ENCODE measurements at places on chromosomes 6 and 20.

DNA sequence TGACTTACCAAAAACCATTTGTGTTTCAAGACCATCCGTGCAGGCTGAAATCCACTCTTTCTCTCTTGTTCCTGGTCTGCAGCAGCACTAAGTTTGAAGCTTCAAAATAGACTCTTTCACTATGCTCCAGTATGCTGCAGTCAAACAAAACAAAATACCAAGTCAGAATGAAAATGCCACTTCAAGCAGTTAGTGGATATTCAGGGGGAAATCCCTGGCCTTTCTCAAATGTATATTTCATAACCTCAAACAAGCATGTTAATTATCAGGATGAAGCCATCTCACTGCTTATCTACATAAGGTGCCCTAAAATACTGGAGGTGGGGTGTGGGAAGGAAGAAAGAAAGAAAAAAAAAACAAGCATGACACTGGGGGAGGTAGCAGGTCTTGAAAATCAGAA, 103.5 kb downstream of the ATXN1 start:
- DNase-seq = no peak

- DNase-seq = no peak
Observed at GRCh38 chr6:144284478-144284782, 705 bp upstream of the UTRN start.

- no peak for DNase-seq
Observed at GRCh38 chr6:161230339-161230738, 43.5 kb downstream of the AGPAT4 start.

- DNase-seq = no peak
Observed at GRCh38 chr20:42938441-42939205, 251.1 kb downstream of the PTPRT start.

- DNase-seq = no peak
Observed at GRCh38 chr6:17032590-17032987, 69.3 kb upstream of the STMND1 start.

DNA sequence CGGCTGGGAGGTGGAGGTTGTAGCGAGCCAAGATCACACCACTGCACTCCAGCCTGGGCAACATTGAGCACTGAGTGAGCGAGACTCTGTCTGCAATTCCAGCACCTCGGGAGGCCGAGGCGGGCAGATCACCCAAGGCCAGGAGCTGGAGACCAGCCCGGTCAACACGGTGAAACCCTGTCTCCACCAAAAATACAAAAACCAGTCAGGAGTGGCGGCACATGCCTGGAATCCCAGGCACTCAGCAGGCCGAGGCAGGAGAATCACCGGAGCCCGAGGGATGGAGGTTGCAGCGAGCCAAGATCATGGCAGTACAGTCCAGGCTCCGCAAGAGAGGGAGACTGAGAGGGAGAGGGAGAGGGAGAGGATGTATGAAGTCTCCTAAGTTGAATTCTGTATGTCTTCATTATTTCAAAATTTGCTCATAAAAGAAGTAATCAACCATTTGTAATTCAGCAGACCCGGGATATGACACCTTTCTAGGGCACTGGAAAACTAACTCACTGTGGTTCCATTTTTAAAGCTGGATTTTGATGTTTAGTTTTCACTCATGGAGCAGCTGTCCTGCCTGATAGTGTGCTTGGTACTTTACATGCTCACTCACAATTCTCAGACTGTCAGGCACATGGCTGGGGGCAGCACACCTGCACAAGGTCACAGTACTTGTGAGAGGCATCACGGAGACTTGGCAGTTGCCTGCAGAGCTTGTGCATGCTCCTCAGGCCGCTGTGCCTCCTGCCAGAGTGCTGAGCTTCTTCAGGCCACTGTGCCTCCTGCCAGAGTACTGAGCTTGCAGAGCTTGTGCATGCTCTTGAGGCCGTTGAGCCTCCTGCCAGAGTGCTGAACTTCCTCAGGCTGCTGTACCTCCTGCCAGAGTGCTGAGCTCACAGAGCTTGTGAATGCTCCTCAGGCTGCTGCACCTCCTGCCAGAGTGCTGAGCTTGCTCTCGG, 106.2 kb downstream of the ERMARD start:
- DNase-seq = no peak

GRCh38 chr6:46201702-46202101, 30.9 kb upstream of the ENPP5 start:
- DNase-seq = no peak

DNA sequence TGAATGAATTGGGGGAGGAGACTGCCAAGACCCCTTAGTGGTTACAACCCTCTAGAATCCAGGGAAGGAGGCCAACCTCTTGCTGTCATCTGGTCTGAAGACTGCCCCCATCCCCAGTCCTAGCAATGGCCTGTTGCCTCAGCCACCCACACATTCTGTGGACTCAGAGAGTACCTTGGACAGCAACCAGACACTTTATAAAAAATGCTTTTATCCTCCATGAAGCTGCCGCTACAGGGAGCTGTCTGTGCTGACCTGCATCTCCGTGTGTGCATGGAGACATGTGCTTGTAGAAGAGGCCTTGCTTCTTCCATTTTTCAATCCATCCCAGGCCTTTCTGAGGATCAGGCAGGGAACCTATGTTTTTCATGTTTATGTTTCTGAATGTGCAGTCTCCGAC, 15.2 kb downstream of the CDH22 start:
- peak; percentile 48 for DNase-seq

DNA sequence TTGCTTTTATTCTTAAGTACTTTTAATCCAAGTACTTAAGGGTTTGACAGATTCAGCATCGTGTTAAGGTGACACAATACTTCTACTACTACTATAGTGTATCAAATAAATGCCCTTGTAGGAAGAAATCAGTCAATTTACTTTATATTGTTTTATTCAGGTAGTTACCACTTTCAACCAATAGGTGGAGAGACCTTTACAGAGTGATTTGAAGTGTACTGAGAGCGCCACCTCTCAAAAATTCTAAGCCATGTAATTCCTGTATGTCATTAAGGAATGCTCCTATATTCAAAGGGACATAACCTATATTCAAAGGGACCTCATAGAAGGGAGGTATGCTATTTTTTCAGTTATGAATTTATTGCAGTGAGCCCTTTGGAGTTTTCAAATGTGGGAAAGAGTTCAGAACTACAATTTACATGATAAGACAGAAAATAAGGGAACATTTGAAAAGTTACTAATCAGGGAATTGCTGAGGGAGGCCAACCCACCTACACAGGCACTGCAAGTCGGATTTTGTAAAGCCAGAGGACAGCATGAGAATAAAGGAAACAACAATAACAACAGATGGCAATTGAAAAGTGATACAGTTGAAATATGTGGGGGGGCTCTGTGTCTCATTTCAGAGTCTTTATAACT, 955.6 kb downstream of the TBC1D32 start:
- DNase-seq = peak; percentile 45

DNA sequence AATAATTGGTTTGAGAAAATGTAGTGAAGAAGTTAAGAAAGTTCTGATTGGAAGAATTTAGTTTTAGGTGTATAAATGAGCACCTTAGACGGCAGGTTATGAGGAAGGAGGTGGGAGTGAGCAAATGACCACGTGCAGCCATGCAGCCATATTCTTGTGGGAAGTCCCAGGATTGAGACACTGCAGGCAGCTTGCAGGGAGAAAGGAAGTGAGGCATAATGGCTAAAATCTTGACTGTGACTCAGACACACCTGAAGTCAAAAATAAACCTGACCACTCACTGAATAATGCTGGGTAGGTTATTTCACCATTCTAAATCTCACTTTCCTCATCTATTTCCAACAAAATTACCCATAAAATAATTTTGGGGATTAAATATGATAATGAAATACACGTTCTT, 16.6 kb downstream of the DSE start:
- no peak for DNase-seq

DNA sequence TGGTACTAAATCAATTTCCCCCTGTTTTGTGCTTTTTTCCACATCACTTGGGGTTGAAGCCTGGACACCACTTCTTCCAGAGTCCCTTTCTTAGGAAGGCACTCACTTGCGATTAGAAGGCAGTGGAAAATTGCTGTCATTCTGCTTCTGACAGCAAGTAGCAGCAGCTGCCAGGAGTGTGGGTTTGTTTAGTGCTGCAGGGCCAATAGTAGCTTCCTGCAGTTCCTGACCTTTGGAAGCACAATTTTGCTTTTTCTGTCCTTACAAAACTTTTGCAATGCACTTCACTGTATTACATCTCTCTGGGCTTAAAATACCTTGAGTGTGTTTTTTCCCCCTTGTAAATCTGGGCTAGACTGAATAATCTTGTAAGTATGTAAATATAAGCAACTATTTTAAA, 12.5 kb upstream of the HLA-DRA start:
- no peak for DNase-seq

DNA sequence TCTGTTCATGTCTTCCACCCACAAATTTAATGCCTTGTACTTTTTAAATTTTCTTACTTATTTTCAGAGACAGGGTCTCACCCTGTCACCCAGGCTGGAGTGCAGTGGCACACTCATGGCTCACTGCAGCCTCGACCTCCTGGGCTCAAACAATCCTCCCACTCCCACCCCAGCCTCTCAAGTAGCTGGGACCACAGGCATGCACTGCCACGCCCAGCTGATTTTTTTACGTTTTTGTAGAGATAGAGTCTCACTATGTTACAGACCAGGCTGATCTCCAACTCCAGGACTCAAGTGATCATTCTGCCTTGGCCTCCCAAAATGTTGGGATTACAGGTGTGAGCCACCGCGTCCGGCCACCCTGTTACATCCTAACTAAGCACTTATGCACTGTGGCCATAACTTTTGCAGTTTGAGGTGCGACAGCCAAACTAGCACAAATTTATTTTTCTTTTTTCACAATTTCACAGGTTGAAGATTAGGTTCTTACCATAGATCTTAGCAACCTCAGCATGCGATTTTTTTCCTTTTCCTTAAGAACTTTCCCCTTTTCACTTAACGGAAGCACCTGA, 92.1 kb downstream of the EPB41L2 start:
- no peak for DNase-seq

- DNase-seq = peak; percentile 65
Observed at GRCh38 chr6:107118976-107119375, 3.7 kb upstream of the BEND3 start.

- no peak for DNase-seq
Observed at GRCh38 chr20:24096264-24096663, 107.7 kb upstream of the GGTLC1 start.

- no peak for DNase-seq
Observed at GRCh38 chr6:24079076-24079475, 46.9 kb upstream of the NRSN1 start.

DNA sequence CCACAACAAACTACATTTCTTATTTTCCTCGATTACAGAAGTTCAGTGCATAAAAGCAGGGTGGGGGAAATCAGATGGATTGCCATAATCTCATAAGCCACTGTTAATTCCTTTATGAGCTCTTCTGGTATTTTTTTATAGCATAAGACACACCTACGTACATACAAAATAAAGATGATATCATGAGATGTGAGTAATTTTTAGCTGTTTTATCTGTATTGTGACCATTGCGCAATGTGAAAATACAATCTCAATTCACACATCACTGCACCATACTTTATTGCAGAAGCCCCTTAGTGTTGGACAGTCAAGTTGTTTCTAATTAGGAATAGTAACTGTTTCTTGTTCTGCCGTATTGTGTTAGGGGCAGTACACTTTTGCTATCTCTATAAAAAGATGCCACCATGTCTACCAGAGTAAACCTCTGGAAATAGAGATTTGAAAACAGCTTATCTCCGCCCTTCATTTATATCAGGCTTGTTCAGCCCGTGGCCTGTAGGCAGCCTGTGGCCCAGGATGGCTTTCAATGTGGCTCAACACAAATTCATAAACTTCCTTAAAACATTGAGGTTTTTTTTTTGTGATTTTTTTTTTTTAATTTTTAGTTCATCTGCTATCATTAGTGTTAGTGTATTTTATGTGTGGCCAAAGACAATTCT, 90.4 kb downstream of the FARS2 start:
- no peak for DNase-seq

DNA sequence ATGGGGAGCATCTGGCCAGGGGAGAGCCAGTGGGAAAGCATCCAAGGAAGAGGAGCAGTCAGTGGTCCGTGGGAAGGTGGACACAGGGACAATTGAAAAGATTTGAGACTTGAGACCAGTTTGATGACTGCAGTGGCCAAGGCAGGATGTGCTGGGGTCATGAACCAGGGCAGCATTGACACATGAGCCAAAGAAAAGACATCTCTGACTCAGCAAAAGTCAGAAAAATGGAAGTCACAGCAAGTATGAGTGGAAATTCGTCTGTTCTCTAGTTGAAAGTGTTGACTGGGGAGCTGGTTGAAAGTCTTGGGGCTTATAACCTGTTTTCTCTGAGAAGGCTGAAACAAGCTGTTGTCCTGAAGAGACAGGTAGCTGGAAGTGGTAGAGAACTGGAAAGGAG, 31.3 kb downstream of the RAB22A start:
- DNase-seq = no peak

DNA sequence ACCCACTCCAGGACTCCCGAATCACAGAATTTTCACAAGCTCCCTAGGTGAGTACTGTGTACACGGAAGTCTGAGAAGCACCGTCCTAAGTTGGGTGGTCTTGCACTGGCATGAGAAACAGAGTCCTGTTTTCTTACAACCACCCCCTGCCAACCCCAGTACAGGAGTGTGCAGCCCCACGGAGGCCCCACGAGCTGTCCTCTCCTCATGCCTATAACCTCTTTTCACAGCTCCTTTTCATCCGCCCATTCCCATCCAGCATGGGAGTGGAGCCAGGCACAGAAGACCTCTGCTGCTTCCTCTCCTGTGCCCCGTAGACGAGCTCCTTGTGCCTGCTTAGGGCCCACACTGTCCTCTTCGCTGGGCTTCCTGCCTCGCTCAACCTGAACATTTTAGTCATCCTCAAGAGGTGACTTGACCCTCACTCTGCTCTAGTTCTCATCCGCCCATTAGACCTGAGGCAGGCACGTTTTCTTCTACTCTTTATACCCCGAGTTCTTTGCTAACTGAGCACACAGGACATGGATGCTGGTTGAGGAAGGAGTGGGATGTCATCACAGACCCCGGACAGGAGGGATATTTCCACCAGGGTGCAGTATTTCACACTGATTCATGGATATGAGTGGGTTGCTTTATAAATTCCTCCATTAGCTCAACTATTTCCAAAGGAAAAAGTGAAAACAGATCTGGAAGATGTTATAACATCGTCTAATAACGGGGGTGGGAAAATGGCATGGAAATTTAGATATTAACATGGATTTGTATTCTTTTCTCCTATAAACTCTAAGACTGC, 160.5 kb downstream of the TTLL2 start:
- peak; percentile 35 for DNase-seq

DNA sequence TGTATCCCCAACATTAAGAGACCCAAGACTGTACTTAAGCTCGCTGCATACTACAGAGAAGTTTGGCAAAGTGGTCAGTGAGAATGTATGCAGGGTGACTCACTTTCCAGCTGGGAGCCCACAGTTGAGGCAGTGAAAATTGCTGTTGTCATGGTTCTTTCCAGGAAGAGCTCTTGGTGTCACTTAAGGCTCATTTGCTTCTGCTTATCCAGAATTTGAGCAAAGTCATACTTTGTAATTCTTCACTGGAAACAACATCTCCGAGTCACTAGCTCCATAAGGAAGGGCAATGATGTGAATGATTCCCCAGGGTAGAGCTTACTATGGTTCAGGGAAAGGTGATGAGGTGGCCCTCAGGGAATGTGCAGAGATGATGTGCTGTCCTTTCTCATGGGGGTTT, 65.4 kb upstream of the FBXL4 start:
- no peak for DNase-seq

- DNase-seq = no peak
Observed at GRCh38 chr6:136067731-136068341, 182.3 kb downstream of the MTFR2 start.

- DNase-seq = no peak
Observed at GRCh38 chr6:127073222-127073621, 45.2 kb upstream of the RSPO3 start.

- no peak for DNase-seq
Observed at GRCh38 chr6:148169706-148170105, 172.9 kb upstream of the SASH1 start.
